ENCODE measurements at places on chromosomes 7 and 10.

DNA sequence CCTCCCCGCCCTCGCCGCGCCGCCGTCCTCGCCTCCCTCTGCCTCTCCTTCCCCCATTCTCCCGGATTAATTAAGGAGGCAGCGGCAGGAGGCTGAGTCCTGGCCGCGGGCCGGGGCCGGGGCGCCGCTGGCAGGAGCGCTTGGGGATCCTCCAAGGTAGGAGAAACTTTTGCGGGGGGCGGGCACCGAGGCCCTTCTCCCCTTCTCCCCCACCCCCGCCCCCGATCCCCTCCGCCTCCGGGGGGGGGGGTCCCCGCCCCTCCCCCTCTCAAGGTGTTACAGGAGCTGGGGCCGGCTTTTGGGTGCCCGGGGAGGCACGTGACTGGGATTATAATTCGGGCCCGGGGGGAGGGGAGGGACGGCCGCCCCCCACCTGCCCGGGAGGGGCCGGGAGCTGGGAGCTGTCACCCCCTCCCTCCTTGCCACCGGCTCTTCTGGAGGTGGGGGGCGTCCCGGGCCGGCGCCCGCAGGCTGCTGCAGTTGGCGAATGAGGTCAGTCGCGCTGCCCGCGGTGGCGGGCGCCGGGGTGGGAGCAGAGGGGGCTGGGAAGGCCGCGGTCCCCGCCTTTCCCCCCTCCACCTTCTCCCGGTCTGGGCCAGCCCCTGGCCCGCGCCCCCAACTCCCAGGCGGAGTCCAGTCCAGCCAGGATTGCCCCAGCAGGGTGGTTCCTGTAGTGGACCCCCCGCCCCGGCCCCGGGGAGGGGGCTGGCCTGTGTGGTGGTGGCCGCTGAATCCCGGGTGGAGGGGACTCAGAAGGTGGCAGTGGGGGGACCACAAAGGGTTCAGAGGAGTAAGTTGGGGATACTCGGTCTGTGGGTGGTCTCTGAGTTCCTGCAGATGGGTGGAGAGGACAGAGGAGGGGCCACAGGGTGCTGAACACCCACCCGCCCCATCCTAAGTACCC lies 567 bp downstream of the GTF2IRD1 start:
- DNase-seq, result no peak

DNA sequence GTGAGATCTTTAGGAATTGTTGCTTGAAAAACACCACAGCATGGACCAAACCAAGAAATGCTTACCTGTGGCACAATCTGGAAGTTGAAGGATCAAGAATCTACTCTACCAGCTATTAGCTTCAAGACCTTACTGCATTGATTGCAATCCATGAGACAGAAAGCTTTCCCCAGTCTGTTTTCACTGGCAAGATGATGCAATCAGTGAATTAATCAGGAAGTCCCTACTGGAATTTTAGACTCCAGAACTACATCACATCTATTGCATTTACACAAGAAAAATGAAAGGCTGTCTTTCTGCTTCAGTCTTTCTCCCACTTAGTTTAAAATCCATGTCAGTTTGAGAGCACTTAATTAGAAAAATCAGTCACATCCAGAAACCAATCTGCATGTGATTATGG lies 191.7 kb downstream of the TFEC start:
- no peak for DNase-seq

DNA sequence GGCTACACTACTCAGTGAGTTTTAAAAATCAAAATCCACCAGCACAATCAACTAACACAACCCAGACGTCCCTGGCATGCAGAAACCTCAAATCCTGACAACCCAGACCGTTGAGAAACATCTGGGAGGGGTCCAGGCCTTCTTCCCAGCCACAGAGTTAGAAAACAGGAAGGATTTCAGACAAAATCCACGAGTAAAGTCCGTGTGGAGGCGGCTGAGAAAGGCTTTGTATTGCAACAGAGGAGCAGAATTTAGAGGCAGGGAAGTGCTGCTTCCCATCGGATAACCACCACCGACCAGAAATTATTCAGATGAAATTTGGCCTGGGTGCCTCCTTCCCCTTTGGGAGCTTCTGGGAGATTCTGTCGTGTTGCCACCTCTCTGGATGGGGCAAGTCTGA lies 61.5 kb downstream of the TNS3 start:
- DNase-seq, result no peak

DNA sequence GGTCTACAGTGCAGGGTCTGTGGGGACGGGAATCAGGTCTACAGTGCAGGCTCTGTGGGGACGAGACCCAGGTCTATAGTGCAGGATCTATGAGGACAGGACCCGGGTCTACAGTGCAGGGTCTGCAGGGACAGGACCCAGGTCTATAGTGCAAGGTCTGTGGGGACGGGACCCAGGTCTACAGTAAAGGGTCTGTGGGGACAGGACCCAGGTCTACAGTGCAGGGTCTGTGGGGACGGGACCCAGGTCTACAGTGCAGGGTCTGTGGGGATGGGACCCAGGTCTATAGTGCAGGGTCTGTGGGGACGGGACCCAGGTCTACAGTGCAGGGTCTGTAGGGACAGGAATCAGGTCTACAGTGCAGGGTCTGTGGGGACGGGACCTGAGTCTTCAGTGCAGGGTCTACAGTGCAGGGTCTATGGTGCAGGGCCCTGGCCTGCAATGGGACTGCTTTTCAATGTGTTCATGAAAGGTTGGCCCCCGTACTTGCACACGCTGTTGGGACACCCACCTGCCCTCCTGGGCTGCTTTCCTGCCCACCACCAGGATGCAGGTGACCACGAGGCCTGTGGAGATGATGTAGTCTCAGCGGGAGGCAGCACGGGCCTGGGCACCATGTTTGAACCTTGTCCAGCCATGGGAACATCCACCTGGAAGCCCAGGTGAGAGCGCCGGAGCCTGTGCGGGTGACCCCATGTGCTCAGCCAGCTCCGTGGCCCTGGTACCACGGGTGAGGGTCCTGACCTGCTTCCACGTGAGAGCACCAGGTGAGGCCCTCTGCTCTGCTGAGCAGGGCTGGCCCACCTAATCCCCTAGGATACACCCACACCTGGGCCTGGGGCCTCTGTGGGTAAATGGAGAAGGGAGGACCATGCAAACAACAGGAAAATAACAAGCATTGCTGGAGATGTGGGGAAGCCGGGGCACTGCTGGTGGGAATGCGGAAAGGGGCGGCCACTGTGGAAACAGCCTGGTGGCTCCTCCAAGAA lies 91.4 kb upstream of the DIP2C start:
- DNase-seq, result no peak

DNA sequence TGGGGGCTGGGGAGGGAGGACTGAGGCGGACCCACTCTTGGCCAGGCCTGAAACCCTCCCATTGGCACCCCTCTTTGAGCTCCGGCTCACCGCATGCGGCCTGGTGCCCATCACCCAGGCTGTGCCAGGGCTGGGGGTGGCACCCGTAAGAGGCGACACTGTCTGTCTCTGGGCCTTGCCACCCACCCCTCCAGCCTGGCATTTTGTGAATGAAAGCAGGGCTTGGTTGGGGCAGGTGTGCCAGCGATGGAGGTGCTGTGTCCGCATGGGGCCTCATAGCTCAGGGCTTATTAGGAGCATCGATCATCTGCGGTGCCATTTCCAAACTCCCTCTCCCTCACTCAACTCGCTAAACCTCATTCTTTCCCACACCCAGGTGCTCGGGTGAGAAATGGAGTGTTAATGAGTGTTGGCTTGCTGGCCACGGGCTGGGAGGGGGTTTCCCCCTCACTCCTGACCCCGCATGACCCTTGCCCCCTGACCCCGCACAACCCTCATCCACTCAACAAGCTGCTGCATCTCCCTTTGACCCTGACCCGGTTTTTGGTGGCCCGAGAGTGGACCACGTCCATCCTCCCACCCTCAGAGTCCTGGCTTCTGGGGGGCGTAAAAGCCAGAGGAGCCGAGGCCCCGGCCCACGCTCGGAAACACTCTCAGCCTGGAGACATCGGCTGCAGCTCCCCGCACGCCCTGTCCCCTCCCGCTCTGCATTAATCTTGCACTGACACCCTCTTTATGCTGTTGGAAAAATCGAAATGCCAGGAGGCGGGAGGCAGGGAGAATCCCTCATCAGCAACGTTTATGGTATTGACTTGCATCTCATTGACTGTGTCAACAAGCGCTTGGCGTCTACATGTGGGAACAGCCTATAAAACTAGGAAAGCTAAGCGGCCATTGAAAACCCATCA lies 161.2 kb downstream of the DNAJB6 start:
- DNase-seq, result no peak

DNA sequence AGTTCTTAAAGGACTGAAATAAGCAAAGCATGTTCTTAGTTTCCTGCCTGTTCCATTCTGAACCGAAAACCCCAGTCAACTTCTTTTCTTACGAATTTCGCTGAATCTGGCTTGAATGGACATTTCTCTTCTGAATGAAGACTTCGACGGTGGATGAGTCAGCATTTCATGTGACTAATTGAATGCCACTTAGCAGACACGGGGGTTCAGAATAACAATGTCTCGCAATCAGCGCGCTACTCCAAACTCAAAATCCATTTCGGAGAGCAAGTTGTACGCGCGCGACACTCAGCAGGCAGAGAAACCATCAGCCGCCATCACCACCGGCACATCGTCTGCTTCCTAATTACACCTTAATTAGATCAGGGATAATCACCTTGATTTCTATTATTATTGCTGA lies 239.0 kb upstream of the KLF6 start:
- DNase-seq, result no peak

GRCh38 chr7:78265486-78265885 lies 466.9 kb downstream of the PHTF2 start:
- DNase-seq, result no peak

DNA sequence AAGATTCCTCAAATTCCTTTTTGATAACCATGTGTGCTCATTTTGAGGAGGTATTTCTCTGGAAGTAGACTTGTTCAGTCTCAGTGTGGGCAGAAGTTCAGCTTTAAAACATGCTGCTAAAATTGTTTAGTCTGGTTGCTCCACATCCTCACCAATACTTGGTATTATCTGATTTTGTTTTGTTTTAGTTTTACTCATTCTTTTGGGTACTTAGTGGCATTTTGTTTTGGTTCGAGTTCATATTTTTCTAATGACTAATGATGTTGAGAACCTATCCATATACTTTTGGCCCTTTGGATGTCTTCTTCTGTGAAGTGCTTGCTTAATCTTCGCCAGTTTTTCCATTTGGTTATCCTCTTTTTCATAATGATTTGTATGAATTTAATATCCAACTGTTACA lies 694.2 kb upstream of the FZD8 start:
- DNase-seq, result no peak

- DNase-seq, result no peak
Observed at GRCh38 chr10:133529576-133529946, 2.4 kb downstream of the CYP2E1 start.

DNA sequence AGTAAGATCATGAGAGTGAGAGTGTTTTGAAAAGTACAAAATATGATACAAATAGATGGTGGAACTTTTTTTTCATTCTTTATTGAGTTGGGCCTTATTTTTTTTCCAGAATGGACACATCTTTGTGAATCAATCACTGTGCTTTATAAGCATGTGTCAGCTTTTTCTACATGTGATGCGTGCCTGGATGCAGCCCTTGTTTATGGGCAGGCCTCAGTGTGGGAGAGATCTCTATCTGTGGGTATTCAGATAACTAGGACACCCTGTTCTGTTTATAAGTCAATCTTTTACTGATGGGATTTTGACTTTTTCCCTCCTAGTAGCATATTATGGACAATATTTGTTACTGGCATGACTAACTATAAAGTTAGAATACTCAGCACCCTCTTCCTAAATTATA lies 42.9 kb upstream of the IKZF1 start:
- DNase-seq, result no peak

DNA sequence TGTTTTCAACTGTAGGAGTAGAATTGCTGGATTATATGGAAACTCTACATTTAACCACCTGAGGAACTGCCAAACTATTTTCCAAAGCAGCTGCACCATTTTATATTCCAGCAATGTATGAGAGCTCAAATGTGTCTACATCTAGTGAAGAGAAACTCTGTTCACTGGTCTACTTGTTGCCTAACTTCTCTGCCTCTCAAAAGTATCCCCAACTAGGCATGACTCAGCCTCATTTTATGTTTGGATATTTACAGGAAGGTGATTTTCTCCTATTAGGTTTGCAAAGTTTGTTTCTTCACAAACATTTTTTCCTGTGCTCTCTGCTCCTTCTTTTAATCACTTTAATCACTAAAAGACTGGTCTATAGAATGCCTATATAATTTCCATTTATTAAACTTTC lies 37.1 kb upstream of the SRI start:
- no peak for DNase-seq

GRCh38 chr7:149637911-149638565 lies 135.3 kb downstream of the ZNF467 start:
- no peak for DNase-seq

GRCh38 chr7:84841809-84842208 lies 345.0 kb downstream of the SEMA3D start:
- DNase-seq, result no peak

DNA sequence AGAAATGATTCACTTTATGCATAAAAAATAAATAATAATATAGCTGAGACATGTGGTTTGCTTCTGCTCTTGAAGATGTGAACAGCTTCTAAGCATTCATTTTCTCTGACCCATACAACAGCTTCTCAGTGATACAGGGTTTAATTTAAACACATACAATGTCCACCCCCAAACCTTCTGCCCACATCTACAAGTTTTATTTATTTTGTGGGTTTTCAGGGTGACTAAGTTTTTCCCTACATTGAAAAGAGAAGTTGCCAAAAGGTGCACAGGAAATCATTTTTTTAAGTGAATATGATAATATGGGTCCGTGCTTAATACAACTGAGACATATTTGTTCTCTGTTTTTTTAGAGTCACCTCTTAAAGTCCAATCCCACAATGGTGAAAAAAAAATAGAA lies 17.2 kb downstream of the INHBA start:
- DNase-seq, result no peak

DNA sequence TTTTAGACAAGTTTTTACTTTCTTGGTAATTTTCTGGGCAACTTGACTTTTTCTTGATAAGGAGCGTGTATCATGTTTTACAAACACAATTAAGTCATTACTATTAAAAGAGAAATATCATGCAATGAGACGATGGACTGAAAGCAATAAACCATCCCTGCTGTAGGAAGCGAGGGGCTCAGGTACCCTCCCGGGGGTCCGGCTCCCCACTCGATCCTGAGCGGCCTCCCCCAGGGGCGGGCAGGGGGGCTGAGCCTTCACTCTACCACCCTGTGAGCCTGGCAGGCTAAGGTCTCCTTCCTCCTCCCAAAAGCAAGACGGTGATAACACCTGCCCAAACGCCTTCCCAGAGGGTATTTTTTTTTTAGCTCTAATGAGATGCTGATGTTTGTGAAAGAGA lies 51.8 kb upstream of the ADGRA1 start:
- DNase-seq, result no peak

- no peak for DNase-seq
Observed at GRCh38 chr7:12518920-12519681, 51.4 kb upstream of the SCIN start.

- DNase-seq, result no peak
Observed at GRCh38 chr10:120541984-120542383, 85.0 kb downstream of the PLPP4 start.

- no peak for DNase-seq
Observed at GRCh38 chr10:61635932-61636331, 26.8 kb upstream of the CABCOCO1 start.

- no peak for DNase-seq
Observed at GRCh38 chr10:3620818-3621217, 164.2 kb downstream of the KLF6 start.
